Vagina (tissue), 2 donors: ENCODE measurements at places on chromosomes 5 and 9. TPM values are rescaled to one million over a fixed set of nuclear protein-coding genes. Genes with fewer than 3 reads are reported as not detected.

TMEM252 gene
- not detected for total RNA-seq

PCDHB11 gene
- 2.2 TPM for total RNA-seq

MAMDC4 gene
- total RNA-seq, result 3.2 TPM

HTR4 gene
- total RNA-seq, result 2.9 TPM

- DNase-seq, result no peak
Measured at GRCh38 chr9:135440620-135441019, 39.0 kb upstream of the PPP1R26 start.
